Globus pallidus (tissue), 1 donor: ENCODE measurements at places on chromosomes 2 and 18.

DNA sequence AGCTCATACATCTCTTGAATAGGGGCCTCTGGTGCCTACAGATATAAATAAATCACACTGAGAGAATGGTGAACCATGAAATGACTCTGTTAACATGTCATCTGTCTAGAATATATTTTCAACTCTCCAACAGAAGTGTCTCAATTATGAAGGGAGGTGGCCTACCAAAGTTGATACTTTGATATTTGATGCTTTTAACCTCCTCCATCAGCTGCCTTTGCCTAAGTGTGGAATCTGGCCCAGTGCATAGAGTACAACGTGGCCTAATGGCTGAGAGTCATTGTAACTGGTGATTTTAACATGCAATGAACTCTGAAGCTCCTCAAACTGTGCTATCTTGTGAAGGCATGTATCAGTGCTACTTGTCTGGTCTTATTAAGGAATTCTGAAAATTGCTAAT, 93.4 kb downstream of the MYO3B start:
- DNase-seq: no peak

DNA sequence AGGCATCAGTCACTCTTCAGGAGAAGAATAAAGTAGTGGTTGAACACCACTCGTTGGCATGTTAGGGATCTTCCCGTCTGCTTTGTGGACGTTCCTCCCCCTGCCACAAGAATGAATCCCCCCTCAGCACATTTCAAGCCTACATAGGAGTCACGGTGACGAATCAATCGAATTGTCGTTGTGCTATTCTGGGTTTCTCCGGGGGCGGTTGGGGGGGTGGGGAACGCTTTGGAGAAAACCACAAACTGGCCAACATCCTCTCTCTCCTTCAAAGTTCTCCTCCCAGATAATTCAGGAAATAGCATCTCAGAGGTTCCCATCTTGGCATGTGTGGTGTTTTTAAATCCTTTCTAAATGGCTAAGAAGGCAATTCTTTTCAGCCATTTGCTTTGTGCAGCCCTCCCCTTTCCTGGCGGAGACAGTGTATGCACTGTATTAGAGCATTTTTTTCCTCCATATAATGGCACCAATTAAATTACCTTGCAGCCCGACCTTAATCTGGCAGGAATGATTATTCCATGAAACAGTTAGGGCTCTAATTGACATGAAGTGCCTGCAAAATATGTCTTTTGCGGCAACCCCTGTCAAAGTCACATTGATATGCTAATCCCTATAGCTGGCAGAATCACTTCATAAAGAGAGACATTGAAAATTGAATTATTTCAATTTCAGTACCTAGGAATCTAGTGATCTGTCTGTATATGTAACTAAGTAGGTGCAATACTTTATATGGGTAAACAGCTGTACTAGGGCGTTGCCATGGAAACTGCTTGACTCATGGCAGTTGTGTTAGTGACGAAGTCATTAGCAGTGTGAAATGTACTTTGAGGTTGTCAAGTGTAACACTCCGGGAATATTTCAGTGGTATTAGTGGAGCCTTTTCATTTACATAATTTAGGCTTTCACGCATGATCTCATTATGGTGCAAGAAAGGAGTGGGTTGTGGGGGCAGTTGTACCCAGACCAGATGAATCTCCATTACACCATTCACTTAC, 323.4 kb upstream of the SLC14A2 start:
- no peak for DNase-seq

DNA sequence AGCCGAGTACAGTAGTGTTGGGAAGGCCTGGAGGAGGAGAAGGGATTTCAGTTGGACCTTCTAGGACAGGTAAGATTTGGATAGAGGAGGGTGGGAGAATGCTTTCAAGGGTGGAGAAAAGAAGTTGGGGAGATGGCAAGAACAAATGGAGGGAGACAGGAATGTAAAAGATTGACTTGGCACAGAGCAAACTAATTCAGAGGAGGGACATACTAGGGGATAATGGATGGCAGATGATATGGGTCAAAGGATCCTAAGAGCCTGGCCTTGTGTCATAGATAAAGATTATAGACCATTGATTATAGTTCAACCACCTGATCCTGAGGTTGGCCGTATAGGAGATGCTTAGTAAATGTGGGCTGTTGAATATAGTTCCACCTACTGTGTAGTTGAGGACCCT, 12.4 kb downstream of the WDR43 start:
- DNase-seq: no peak

- no peak for DNase-seq
Measured at GRCh38 chr2:121031568-121032340, 253.2 kb downstream of the TFCP2L1 start.

- no peak for DNase-seq
Measured at GRCh38 chr2:10173258-10174005, 50.9 kb downstream of the RRM2 start.

DNA sequence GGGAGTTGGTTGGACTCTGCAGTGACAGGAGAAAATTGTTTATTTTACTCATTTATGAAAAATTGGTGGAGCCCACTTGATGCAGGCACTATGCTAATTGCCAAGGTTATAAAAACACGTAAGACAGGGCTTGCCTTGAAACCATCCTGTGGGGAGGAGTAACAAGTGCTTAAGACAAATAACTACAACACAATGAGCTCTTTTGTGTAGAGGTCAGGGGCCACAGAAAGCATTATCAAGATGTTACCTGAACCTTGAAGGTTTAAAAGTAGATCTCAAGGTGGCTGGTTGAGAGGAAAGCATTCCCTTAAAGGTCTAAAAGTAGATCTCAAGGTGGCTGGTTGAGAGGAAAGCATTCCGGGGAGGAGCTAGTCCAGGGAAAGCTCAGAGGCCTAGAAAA, 381.8 kb upstream of the POU3F3 start:
- DNase-seq: no peak

- DNase-seq: no peak
Measured at GRCh38 chr2:196290569-196290968, 119.2 kb upstream of the STK17B start.

DNA sequence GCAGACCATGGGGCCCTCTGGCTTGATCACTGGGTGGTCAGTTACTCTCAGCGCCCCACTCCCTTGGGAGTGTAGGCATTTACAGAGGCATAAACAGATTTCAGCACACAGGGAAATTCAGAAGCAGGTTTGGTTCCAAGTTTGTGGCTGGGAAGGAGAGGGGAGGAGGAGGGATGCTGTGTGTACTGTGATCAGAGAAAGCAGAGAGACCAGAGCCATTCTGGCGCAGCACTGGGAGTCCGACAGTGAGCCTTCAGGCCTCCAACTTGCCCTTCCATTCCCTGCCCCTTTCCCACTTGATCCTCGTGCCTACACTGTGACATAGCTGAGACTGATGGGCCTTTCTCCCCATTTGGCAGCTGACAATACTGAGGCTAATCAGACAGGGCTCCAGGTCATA, 47.8 kb upstream of the LOXHD1 start:
- no peak for DNase-seq

GRCh38 chr18:64380117-64380516, 231.2 kb upstream of the LINC00305 start:
- DNase-seq: no peak

DNA sequence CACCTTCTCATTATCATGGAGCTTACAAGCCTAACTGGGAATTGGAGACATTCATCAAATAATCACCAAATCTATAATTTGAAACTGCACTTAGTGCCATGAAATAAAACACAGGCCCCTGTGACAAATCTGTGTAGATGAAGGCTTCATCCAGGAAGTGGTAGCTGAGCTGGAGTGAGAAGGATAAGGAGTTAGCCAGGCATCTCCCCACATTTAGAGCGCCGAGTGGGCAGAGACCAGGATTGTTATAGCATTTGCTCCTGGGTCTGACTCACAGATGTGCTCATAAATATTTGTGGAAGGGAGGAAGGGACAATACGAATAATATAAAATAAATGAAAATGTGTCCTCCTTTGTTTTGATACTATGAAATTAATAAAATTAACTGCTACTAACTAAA, 2.5 kb upstream of the MAT2A start:
- no peak for DNase-seq

DNA sequence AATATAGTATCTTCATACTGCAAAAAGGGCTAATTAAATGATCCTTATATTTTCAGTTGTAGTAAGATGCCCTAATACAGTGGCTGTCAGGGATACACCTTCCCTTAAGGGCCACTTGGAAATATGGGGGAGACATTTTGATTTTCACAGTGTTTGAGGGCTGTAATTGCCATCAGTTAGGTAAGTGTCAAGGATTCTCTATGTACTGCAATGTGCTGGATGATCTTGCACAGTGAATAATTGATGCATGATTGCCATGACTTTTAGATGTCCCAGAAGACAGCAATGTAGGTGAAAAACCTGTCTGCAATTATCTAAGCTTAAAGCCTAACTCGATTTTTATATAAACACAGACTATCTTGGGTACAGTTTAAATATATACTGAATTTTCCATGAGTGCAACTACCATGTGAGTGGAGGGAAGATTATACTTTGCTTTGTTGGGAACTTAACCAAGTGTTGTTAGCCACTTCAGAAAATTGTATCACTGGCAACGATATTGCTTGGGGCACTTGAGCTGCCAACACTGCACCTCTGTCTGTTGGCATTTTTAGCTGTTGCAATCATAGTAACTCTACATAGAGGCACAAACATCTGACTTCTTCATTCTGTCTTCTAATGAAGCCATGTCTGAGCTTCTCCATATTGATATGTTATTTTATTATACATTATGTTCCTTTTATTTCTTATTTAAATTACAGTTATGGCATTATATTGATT, 45.2 kb downstream of the MAIP1 start:
- no peak for DNase-seq

- no peak for DNase-seq
Measured at GRCh38 chr2:108364676-108365297, 13.0 kb upstream of the SULT1C4 start.
